ENCODE measurements at places on chromosomes 13 and 19.
A peak's percentile ranks its signal among the peaks of the same experiment; 100 is the strongest.

DNA sequence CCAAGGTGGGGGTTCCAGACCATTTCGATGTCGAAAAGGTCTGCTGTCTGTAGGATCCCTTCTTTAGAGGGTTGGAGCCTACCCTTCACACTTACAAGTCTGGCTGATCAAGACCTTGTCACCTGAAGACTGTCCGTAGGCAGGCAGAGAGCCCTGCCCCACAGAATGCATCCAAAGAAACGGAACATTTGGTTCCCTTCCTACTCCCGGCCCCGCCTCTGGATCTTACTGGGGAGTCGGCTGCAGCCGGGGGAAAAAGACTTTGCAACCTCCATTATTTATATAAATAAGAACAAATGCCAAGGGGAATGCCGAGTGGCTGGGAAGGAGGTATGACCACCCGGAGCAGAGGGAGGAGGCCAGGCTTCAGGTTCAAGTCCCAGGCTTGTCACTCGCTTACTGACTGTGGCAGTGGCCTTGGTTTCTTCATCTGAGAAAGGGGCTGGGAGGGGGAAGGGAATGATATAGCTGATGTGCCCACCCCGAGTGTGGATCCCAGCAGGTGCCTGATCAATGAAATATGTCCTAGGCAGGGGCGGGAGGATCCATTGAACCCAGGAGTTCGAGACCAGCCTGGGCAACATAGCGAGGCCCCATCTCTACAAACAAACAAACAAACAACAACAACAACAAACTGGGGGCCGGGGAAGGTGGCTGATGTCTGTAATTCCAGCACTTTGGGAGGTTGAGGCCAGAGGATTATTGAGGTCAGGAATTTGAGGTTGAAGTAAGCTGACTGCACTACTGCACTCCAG is 48.7 kb downstream of the RFX2 start:
- peak overlapping the region; percentile 54 for H3K27ac ChIP-seq
- H3K36me3 ChIP-seq = no peaks in the 10 kb centered on the region
- H3K4me3 ChIP-seq = no peak overlapping the region
- H3K4me1 ChIP-seq = peaks cover 41% of the 10 kb centered on the region
- DNase-seq = no peak
- H3K27me3 ChIP-seq = no peaks in the 10 kb centered on the region

GRCh38 chr13:66128692-66129269 is 1101.4 kb downstream of the PCDH9 start:
- H3K4me3 ChIP-seq = no peak overlapping the region
- H3K4me1 ChIP-seq = no peaks in the 10 kb centered on the region
- no peak for DNase-seq
- H3K36me3 ChIP-seq = no peaks in the 10 kb centered on the region

- no peaks in the 10 kb centered on the region for H3K27me3 ChIP-seq
- H3K27ac ChIP-seq = peak overlapping the region; percentile 86
- H3K4me3 ChIP-seq = peak overlapping the region; percentile 52
- DNase-seq = no peak
- H3K4me1 ChIP-seq = peaks cover 38% of the 10 kb centered on the region
These were observed 1.3 kb downstream of the FAM174C start for GRCh38 chr19:1276628-1277022.

DNA sequence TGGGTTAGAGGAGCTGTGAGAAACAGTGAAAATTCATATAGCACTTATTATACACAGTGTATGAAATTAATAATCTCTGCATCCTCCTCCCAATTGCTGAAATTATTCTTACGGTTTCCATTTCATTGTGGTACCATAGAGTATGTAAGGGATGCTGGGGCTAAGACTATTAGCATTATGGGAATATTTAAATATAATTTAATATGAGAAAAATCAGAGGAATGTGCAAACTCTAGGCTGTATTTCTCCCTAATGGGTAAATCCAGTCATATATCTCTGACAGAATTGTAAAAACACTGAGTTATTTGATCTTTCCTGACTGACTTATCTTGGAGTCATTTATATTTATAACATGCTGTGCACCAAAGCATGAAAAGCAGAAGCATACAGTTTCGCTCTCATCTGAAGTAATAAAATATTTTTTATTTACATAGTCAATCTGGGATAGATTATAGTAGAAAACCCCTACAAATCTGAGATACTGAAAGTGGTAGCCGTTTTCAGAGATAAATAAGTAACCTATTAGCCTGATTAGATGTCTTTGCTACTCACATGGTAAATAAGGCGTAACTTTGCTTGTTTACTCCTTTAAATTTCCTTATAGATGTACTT is 34.9 kb downstream of the LRCH1 start:
- no peaks in the 10 kb centered on the region for H3K27me3 ChIP-seq
- no peak for DNase-seq
- no peak overlapping the region for H3K27ac ChIP-seq
- H3K4me1 ChIP-seq = peaks cover 4% of the 10 kb centered on the region
- H3K36me3 ChIP-seq = no peaks in the 10 kb centered on the region

- H3K36me3 ChIP-seq = no peaks in the 10 kb centered on the region
- H3K4me1 ChIP-seq = no peaks in the 10 kb centered on the region
- no peak for DNase-seq
- H3K27ac ChIP-seq = no peak overlapping the region
These were observed 91.3 kb downstream of the UQCRFS1 start for GRCh38 chr19:29121684-29122083.

- no peak overlapping the region for H3K27ac ChIP-seq
- H3K36me3 ChIP-seq = no peaks in the 10 kb centered on the region
These were observed 66.1 kb upstream of the ABCC4 start for GRCh38 chr13:95367309-95367843.

DNA sequence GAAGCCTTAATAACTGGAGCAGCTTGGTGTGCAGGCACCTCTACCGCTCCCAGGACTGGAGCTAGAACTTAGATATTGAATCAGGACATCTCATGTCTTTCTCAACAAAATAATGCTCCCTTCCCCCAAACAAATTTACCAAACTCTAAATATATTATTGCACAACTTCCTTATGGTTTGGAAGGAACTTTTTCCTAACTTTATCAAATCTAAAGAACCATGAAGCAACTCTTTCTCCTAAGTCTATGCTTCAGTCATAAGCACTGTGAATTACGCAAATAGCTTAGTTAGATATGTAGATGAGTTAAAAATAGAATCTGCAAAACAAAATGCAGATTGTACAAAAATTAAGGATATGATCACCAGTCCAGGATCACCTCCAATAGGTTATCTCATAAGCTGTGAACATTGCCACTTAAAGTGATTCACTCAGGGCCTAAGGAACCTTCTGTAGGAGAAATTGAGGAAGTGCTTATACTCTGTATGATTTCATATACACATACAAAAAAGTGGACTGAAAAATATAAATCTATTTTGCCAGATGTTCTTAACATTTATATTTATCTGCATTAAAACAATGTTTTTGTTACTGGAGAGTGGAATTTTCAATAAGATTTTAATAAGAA is 20.4 kb upstream of the MAB21L1 start:
- H3K4me3 ChIP-seq = no peak overlapping the region
- no peaks in the 10 kb centered on the region for H3K4me1 ChIP-seq
- DNase-seq = no peak

- DNase-seq = no peak
- H3K27ac ChIP-seq = no peak overlapping the region
- no peaks in the 10 kb centered on the region for H3K4me1 ChIP-seq
- H3K27me3 ChIP-seq = no peaks in the 10 kb centered on the region
- H3K4me3 ChIP-seq = no peak overlapping the region
These were observed 529.0 kb downstream of the MYO16 start for GRCh38 chr13:109158383-109158782.

DNA sequence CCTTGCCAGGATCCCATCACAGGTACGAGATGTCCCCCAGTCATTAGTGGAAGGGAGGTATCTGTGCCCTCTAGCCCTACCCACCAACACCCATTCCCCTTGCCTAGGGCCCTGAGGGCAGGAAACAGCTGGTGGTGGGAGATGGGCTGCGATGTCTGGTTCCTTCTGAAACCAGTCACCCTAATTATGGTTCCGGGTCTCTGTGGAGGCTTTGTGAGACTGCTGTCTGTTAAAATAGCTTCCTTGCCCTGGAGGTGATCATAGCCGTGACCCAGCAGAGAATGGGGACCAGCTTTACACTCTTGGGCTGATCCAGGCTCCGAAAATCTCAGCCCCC is 5.5 kb downstream of the ALDH16A1 start:
- no peaks in the 10 kb centered on the region for H3K27me3 ChIP-seq
- H3K4me3 ChIP-seq = no peak overlapping the region
- H3K36me3 ChIP-seq = peaks cover 13% of the 10 kb centered on the region
- peaks cover 15% of the 10 kb centered on the region for H3K4me1 ChIP-seq

DNA sequence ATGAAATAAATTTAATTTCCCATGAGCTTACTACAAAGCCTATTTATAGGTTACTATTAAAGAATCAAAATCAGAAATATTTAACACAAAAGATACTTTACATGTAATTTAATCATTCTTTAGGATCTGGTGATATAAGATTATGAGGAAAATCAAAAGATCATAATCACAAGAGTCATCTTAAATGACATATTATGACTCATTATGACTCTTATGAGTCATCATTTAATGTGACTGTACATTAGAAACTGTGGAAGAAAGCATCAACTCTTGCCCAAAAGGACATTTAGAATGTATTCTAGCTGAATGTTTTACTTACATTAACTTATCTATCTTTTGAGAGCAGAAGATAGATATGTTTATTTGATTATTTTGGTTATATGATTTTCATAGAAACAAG is 458.6 kb downstream of the DCT start:
- no peak overlapping the region for H3K4me3 ChIP-seq
- no peaks in the 10 kb centered on the region for H3K27me3 ChIP-seq
- H3K4me1 ChIP-seq = no peaks in the 10 kb centered on the region
- DNase-seq = no peak

DNA sequence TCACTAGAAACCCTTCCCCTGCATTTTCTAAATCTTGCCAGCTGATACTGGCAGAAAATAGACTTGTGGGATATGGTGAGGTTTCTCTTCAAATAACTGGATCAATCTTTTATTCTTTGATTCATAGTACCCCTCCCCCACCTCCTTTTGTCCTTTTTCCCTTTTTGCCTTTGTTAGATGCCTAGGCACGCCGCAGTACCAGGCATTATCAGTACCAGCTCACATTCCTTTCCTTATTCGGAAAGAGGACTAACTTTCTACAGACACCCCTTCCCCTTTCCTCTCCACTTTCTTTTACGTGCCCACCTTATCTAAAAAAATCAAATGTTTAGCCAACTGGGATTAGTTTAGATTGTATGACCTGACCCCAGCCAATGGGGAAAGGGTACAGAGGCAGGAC is 226.4 kb downstream of the MTUS2 start:
- DNase-seq = no peak
- H3K27ac ChIP-seq = no peak overlapping the region
- H3K27me3 ChIP-seq = no peaks in the 10 kb centered on the region
- H3K4me3 ChIP-seq = no peak overlapping the region

DNA sequence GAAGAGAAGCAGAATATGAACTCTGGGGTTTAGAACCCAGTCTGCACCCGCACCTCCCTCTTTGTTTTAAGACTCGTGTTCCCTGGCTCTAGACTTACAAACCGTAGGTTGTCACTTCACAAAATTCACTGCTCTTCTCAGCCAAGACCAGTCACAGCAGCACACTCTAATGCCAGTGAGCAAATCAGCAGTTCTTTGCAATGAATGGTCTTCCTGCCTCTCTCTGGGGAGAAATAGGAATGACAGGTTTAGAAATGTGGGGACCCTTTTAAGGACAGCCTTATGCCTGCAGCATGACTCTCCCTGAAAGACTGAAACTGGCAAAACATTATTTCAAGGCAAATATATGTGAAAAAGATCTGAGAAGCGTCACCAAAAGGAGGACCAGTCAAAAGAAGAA is 156.9 kb downstream of the KCTD15 start:
- H3K27me3 ChIP-seq = no peaks in the 10 kb centered on the region
- no peak overlapping the region for H3K4me3 ChIP-seq
- H3K36me3 ChIP-seq = no peaks in the 10 kb centered on the region
- no peak for DNase-seq
- H3K4me1 ChIP-seq = no peaks in the 10 kb centered on the region
- H3K27ac ChIP-seq = no peak overlapping the region

DNA sequence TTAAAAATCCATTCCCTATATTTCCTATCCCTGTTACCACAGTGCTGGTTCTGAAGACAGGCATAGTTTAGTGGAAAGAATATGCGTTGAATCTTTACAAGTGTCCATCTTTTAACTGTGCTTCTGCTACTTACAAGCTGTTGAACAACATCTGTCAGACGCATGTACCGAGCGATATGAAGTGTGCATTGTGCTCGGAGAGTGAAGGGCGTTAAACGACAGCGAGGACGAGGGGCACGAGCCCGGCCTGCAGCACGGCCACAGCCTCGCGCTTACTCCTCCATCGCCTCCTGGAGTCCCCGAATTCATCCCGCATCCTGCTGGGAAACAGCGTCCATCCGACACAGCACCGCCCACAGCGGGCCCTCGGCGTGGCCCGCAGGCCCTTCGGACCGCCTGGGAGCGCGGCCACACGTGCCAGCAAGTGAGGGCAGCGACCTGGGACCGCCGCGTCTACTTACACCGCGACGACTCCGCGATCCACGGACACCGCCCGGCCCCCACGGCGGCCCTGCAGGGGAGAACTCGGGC is 514 bp downstream of the PCID2 start:
- no peak for DNase-seq
- H3K36me3 ChIP-seq = peaks cover 4% of the 10 kb centered on the region

DNA sequence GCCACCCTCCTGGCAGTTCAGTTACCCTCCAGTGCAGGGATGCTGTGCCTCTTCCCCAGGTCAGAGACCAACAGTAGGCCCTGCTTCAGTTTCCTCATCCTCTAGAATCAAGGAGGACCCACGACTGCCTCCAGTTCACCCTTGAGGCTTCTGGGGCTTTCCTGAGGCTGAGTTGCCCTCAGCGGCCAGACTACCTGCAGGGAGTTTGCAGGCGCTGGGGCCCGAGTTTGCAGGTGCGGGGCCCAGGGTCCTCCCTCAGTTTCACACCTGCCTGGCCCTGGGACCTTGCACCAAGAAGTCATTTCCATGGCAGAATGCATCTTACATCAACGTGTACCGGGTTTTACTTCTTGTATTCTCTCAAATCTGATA is 38.9 kb upstream of the C19orf12 start:
- H3K4me3 ChIP-seq = no peak overlapping the region
- no peak overlapping the region for H3K27ac ChIP-seq
- H3K36me3 ChIP-seq = no peaks in the 10 kb centered on the region
- no peak for DNase-seq
- H3K27me3 ChIP-seq = no peaks in the 10 kb centered on the region

GRCh38 chr19:48218997-48219396 is 36.7 kb downstream of the CARD8 start:
- no peak overlapping the region for H3K27ac ChIP-seq
- H3K36me3 ChIP-seq = peaks cover 31% of the 10 kb centered on the region
- DNase-seq = no peak
- H3K4me3 ChIP-seq = no peak overlapping the region
- no peaks in the 10 kb centered on the region for H3K27me3 ChIP-seq

GRCh38 chr13:88345171-88345847 is 674.1 kb downstream of the SLITRK5 start:
- H3K4me1 ChIP-seq = no peaks in the 10 kb centered on the region
- H3K36me3 ChIP-seq = no peaks in the 10 kb centered on the region
- DNase-seq = no peak
- no peak overlapping the region for H3K4me3 ChIP-seq
- no peaks in the 10 kb centered on the region for H3K27me3 ChIP-seq

- H3K27ac ChIP-seq = no peak overlapping the region
- no peak overlapping the region for H3K4me3 ChIP-seq
- H3K4me1 ChIP-seq = peaks cover 19% of the 10 kb centered on the region
- H3K27me3 ChIP-seq = peaks cover 15% of the 10 kb centered on the region
- no peak for DNase-seq
- H3K36me3 ChIP-seq = no peaks in the 10 kb centered on the region
These were observed 3.9 kb upstream of the PCDH17 start for GRCh38 chr13:57627663-57628062.

- H3K36me3 ChIP-seq = no peaks in the 10 kb centered on the region
- no peak overlapping the region for H3K4me3 ChIP-seq
- no peaks in the 10 kb centered on the region for H3K27me3 ChIP-seq
- no peaks in the 10 kb centered on the region for H3K4me1 ChIP-seq
- no peak for DNase-seq
These were observed 124.1 kb upstream of the UQCRFS1 start for GRCh38 chr19:29337029-29337428.
